Activated CD8-positive, alpha-beta T cell treated with anti-CD3 and anti-CD28 coated beads, Interleukin-2, amount 10 ng/mL, durations not matched to agents 7 days and 5 days (primary cell): ENCODE measurements at places on chromosomes 11 and 22. TPM values are rescaled to one million over a fixed set of nuclear protein-coding genes. Genes with fewer than 3 reads are reported as not detected.

DNA sequence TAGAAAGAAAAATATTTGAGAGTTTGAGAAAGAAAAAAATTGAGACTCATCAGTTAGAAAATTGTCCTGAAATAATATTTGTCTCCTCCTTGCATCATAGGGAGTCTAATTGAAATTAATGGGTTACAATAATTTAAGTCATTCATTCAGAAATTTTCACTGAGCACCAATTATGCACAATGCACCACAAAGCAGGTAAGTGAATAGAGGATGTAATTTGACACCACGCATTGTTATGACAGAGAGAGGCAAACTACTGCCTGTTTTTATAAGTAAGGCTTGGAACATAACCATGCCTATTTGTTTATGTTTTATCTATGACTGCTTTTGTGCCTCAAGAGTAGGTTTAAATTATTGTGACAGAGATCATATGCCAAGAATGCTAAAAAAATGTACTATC lies 537.9 kb upstream of the FAT3 start:
- DNase-seq, result no peak
- no peak overlapping the region for H3K4me3 ChIP-seq
- no peak overlapping the region for H3K27ac ChIP-seq
- no peaks in the 10 kb centered on the region for H3K36me3 ChIP-seq

GRCh38 chr11:36711104-36711825 lies 113.2 kb upstream of the RAG2 start:
- H3K27ac ChIP-seq, result no peak overlapping the region
- H3K4me3 ChIP-seq, result no peak overlapping the region
- H3K4me1 ChIP-seq, result no peaks in the 10 kb centered on the region
- no peaks in the 10 kb centered on the region for H3K36me3 ChIP-seq
- DNase-seq, result no peak

PKDREJ gene
- not detected for total RNA-seq

MS4A4A gene
- total RNA-seq, result not detected

LRRC74B gene
- not detected for total RNA-seq

GRCh38 chr22:36294293-36294620 lies 41.3 kb downstream of the APOL1 start:
- DNase-seq, result no peak
- H3K4me3 ChIP-seq, result no peak overlapping the region
- peaks cover 48% of the 10 kb centered on the region for H3K4me1 ChIP-seq

GRCh38 chr22:48495751-48496080 lies 1332.0 kb downstream of the BRD1 start:
- no peak overlapping the region for H3K4me3 ChIP-seq
- DNase-seq, result no peak
- H3K27ac ChIP-seq, result no peak overlapping the region
- H3K27me3 ChIP-seq, result peaks cover 24% of the 10 kb centered on the region

DNA sequence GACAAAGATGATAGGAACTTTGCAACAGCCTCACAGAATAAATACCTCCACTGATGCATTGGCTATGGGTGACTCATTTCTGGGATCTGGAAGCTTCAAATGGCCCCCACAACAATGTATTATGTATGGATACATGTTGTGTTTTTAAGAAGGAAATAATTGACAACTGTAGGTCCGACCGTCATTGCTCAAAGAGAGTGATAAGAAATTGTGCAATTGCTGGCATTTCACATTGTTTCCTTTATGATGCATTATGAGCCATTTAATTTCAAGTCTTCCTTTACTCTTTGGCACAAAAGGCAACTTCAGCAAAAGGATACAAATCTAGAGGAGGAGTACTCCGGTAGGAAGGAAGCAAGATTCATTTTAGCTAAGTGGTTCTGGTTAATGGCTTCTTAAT lies 2.0 kb downstream of the ANO3 start:
- H3K27ac ChIP-seq, result no peak overlapping the region
- H3K4me3 ChIP-seq, result no peak overlapping the region
- H3K4me1 ChIP-seq, result no peaks in the 10 kb centered on the region
- DNase-seq, result no peak
- no peaks in the 10 kb centered on the region for H3K36me3 ChIP-seq
- peaks cover 5% of the 10 kb centered on the region for H3K27me3 ChIP-seq

DNA sequence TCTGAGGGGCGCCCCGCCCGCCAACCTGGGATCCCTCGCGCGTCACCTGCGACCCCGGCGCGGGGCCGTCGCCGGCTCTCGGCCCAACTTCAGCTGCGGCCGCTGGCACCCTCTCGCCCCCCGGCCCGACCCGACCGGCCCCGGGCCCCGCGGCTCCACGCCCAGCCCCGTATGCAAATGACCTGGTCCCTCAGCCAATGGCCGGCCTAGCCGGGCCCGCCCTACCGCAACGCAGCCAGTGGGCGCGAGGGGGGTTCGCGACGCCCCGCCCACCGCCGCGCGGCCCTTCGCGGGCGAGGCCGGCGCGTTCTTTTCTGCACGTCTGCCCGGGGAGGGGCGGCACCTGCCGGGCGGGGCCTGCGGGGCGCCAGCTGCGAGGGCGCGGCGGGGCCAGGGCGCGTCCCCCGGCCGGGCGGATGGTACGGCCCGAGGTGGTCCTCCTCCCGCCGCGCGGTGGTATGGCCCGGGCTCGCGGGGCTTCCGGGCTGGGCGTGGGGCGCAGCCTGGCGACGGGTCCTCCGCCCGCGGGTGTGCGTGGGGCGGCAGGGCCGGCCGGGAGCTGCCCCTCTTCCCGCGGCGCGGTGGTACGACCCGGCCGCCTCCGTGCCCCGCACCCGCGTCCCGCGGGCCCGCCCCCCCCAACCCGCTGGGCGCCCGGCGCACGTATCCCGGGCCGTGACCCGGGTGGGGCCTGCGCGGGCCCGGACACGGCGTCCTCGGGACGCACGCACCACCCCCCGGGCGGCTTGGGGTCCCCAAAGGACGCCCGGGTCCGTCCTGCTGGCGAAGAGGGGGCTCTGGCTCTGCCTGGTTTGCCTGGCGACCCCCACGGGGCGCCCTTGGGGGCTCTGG lies 7.7 kb upstream of the PHRF1 start:
- peak; percentile 95 for DNase-seq
- H3K4me3 ChIP-seq, result peak overlapping the region; percentile 81
- peak overlapping the region; percentile 78 for H3K27ac ChIP-seq
- H3K4me1 ChIP-seq, result peaks cover 17% of the 10 kb centered on the region
- H3K27me3 ChIP-seq, result peaks cover 2% of the 10 kb centered on the region
